ENCODE measurements at places on chromosomes 4 and X.
A peak's percentile ranks its signal among the peaks of the same experiment; 100 is the strongest.

DNA sequence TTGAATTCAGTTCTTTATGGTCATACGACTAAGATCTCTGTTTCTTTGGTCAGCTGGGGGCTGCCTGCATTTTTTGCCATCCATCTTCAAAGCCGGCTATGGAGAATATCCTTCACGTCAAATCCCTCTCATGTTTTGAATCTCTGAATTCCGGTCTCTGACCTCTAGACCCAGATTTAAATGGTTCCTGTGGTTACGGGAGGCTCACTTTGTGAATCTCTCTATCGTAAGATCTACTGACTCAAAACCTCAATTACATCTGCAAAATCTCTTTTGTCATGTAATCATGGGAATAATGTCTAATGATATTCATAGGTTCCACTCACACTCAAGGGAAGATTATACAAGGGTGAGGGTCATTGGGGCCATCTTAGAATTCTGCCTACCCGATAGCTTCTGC lies 5.7 kb upstream of the MPC1L start:
- DNase-seq, result no peak

- DNase-seq, result no peak
Observed at GRCh38 chr4:155186972-155187371, 21.5 kb upstream of the NPY2R start.

DNA sequence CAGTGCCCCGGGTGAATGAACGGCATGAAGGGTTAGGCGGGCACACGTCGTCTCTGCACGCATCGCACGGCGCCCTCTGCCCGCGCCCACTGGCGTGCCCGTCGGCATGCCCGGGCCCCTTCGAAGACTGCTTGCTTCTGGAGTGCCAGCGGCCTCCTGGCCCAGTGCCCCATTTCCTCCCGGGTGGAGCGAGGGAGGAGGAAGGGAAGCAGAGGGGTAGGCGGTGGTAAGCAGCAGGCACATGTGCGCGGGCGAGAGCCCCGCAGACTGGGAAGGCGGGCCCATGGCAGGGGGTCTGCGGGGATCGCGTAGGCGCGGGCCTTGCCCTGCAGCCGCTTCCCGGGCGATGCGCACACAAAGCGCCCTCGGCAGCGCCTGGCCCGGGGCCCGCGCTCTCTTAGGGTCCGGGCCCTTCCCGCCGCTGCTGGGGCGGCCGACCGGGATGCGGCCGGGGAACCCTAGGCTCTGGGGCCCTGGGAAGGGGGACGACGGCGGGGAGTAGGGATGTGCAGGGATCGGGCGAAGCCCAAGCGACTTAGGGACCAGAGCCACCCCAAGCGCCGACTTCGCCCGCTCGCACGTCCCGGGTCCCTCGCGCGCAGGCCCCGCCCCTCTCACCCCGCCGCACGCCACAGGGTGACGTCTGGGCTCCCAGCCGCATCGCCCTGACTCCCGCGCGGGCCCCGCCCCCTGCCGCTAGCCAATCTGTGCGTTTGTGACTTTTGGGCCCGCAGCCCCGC lies 866 bp upstream of the EMD start:
- DNase-seq, result no peak

DNA sequence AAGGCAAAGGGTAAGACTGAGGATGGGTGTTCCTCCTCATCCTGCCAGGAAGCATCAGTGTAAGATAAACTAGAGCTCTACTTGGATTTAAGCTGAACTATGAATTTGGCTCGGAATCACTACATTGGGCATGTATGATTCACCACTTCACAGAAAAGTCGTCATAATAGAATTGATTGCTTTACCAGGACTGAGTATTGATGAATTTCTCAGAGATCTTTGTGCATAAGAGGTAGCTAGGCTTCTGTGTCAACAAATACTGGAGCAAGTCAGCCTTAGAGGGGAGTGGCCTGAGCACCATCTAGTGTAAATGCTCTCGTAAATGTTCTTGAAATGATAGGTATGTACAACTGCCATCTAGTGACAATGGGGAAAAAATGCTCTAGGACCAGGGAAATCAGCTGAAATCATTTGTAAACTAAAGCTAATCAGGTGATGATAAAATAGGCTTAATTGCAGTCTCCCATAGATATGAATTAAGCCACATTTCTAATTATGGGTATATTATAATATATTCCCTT lies 309.5 kb upstream of the FMR1 start:
- DNase-seq, result no peak

GRCh38 chr4:104066533-104066932 lies 346.7 kb upstream of the TACR3 start:
- DNase-seq, result no peak

- DNase-seq, result no peak
Observed at GRCh38 chrX:109350551-109350950, 131.3 kb downstream of the GUCY2F start.

GRCh38 chrX:3811331-3812311 lies 98.2 kb upstream of the PRKX start:
- no peak for DNase-seq

GRCh38 chr4:143335979-143336780 lies 496 bp upstream of the GAB1 start:
- no peak for DNase-seq

DNA sequence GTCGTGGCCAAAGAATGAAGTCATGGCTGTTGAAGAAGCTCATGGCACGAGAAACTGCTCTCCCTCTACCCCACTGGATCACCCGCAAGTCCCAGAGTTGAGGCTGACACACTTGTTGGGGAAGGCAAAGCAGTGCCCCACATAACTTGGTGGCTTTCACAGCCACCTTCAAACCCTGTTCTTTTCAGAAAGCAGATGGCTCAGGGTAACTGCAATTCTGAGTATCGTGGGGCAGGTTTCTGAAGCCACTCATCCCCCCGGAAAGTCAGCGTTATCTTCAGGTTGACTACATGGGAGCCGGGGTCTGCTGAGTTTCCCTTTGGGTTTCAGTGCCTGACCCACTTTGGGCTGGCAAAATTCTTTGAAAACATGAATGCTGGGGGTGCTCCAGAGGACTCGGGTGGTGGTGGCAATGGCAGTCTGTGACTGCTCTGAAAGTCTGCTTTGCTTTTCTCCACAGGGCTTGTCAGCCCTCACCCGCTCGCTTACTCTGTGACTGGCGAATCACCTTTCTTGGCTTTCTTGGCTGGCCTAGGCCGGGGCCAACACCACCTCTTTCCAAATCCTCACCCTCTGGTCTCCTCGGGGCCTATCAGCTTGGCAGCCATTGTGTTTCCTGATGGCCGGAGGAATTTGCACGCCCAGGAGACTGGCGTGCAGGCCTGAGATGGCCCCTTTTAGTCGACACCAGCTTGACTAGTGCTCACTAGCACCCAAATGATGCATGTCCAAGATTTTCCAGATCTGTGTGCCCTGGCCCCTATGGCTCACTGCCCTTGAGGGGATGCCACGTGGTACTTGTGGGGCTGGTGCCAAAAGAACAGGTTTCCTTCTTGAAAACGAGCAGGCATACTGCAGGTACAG lies 7.3 kb downstream of the PPP1R3F start:
- DNase-seq, result no peak

DNA sequence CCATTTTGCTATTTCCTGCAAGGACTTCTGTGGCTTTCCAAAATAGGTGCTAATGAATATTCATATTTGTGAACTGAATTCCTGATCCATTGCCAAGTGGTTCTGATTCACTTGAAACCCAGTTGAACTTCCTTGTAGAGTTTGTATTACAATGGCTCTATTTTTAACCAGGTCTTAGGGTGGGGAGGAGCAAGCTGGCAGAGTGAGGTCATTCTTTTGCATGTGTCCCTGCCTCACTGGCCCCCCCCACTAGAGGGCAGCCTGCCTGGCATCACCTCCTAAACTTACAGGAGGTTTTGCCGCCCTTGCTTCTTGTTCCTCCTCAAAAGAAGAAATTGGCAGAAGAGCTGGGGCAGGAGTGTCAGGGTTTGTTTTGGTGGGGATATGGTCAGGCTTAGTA lies 10.5 kb downstream of the PTTG2 start:
- DNase-seq, result peak; percentile 85
